Lung microvascular endothelial cell (primary cell): ENCODE measurements at places on chromosomes 12 and 14. TPM values are rescaled to one million over a fixed set of nuclear protein-coding genes. Genes with fewer than 3 reads are reported as not detected.

MYBPC1 gene
- total RNA-seq: not detected in 2 replicates

DNA sequence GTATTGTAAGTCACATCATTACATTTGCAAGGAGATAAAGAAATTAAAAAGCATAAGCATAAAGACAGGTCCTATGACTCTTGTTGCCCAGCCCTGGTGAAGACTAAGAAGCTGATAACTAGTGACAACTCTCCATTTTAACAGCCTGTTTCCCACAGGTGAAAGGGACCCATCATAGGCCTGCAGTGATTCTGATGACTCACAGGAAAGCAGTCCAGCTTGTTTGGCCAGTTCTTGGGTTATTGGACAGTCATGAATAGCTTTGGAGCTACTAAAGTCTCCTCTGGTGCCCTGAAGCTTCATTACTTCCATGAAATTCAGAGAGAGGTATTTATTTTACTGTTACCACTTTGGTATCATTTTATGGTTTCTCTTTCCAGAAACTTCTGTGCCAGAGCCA is 55.5 kb upstream of the DYRK2 start:
- no peak for DNase-seq

GRCh38 chr14:65290830-65291229 is 121.7 kb upstream of the FUT8 start:
- peak; percentile 84 for DNase-seq

GRCh38 chr14:92493024-92493423 is 20.6 kb upstream of the RIN3 start:
- no peak for DNase-seq

- DNase-seq: no peak
Measured at GRCh38 chr12:55906056-55906455, 21.6 kb downstream of the PYM1 start.

PLCZ1 gene
- not detected in 2 replicates for total RNA-seq
